ENCODE measurements at places on chromosomes 3 and 15.

DNA sequence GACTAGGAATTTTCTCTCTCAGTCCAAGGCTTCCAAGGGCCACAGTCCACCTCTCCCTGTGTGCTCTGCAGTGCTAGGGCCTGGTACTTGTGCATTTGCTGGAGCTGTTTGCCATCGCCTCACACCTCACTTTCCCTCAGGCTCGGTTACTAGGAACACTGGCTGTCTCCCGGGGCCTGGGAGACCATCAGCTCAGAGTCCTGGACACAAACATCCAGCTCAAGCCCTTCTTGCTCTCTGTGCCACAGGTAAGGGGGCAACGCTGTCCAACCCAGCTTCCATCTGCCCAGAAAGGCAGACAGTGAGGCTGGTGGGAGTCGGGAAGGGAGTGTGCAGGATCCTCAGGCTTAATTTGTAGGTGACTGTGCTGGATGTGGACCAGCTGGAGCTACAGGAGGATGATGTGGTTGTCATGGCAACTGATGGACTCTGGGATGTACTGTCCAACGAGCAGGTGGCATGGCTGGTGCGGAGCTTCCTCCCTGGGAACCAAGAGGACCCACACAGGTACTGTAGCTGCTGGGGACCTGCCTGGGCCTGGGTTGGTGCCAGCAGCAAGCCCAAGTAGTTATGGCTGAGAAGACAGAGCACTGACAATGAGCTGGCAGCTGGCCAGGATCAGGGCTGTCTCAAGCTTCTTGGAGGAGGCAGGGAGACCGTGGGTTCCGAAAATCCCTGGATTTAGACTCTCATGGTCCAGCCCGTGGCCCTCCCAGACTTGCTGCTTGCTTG is 3.4 kb downstream of the PPM1M start:
- DNase-seq: no peak

DNA sequence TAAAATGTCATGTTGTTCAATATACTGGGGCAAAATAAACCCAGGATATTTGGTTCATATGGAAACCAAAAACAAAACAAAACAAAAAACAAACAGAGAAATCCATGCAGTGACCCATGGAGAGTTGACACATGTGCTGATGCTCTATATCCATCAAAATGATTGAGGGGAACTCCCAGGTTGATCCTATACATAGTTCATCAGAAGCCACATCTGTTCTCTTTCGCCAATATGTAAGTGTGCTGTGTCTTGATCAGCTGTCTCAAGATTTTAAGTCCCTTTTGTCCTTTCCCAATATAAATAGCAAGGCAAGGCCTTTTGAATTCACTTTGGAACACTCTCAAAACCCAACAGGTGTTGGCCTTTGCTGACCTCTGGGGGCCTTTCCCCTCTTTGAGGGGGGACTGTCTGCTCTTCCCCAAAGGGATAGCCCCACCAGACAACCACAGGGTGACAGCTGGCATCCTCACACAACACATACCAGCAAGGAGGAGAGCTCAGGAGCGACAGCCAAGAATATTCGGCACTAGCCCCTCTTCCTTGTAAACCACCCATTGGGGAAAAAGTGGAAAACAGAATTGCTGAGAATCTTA is 209.4 kb upstream of the CD96 start:
- DNase-seq: no peak

GRCh38 chr3:7602297-7602696 is 741.4 kb downstream of the GRM7 start:
- DNase-seq: no peak

DNA sequence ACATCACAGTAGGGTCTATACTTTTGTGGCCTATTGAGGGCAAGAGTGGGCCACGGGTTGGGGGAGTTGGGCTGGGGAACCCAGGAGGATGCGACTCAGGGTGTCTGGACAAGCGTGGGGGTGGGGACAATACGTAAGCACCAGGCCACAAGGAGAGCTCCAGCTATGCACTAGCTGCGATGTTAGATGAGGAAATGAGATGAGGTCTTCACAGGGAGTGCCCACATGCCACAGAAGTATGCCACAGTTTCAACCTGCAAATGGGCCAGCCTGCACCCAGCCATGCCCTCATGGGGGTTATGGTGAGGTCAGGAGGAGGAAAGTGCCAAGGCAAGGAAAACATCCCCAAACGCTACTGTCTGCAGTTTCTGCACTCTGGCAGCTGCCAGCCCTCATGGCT is 30.5 kb downstream of the CACNA2D2 start:
- no peak for DNase-seq

GRCh38 chr3:104126864-104127553 is 1239.7 kb upstream of the ALCAM start:
- DNase-seq: no peak

- no peak for DNase-seq
These were observed 56.9 kb downstream of the LRCH3 start for GRCh38 chr3:197847866-197848401.

- DNase-seq: no peak
These were observed 10.3 kb downstream of the NAALADL2 start for GRCh38 chr3:174869448-174869847.

DNA sequence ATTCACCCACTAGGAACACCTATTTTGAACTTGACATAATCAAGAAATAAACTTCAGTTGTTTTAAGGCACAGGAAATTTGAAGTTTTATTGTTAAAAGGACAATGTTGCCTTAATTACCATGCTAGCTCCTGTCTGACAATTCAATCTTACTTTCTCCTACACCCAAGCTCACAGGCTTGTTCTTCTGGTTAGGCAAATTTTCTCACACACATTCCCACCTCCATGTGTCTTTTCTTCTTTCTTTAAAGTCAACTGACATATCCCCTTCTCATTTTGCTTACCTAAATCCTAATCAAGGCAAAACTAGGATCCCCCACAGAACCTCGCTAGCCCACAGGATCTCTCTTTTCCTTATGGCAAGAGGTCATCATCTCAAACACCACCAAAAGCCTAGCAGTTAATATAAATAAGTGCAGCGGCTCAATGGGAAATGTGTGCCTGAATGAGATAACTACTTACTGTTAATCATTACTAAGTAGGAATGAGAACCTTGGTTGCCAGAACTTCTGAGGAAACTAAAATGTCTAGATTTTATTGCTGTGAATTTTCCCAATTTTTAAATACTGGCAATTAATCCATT is 189.3 kb downstream of the PLCH1 start:
- DNase-seq: no peak

DNA sequence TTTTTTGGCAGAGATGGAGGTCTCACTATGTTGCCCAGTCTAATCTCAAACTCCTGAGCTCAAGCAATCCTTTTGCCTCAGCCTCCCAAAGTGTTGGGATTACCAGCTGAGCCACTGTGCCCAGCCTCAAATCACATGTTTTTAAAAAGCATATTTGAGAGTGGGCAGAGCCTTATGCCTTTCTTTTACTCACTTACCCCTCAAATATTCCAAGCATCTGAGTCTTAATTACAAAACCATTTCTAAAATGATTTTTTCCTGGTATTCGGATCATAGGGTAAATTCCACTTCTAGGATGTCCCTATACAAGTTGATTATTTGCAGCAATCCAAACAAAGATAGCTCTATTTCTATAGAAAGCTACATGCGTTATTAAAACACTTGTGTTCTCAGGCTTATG is 106.1 kb downstream of the RFTN1 start:
- DNase-seq: no peak

DNA sequence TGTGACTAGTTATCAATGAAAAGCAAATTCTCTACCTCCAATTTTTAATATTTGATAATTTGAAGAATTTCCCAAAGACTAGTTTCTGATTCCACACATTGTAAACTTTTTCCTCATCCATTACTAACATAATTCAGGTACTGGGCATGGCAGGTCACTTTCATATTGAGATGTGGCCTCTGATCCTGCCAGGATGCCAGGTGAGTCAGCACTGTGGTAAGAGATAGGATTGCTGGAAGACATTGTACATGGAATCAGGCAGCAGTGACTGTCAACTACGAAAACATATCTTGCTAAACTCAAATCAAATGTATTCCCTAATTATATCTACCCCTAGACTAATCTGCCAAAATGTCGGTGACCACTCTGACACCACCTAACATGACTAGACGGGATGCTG is 33.2 kb upstream of the POU1F1 start:
- no peak for DNase-seq

GRCh38 chr15:85704720-85705429 is 89.8 kb downstream of the KLHL25 start:
- DNase-seq: no peak

- no peak for DNase-seq
These were observed 62.3 kb downstream of the MCTP2 start for GRCh38 chr15:94293411-94294402.

DNA sequence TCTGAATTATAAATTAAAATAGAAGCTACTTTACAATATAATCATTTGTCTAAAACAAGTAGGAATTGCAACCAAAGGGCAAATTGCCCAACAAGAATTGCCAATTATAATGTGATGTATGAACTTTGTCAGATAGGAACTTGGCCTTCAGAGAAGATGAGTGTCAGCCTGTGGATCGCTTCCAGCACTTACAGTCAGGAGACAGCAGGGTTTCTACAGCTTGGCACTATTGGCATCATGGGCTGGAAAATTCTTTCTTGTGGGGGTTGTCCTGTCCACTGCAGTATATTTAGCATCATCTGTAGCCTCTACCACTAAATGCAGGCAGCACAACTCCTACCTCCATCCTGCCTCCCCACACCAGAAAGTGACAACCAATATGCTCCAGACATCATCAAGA is 48.1 kb upstream of the CRBN start:
- no peak for DNase-seq

DNA sequence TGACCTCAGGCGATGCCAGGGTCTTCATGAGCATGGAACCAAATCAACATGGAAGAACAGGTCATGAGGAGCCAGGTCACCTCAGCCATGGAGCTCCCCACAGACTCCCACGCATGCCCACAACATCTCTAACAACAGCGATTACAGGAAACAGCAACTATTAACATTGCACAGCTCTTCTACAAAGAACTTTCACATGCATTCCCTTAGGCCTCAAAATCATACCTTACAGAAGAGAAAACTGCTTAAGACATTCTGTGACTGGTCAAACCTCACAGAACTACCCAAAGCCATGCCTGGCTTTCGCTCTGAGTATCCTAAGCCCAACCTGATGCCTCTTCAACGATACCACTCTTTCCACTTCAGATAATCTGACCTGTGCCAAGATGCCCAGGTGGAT is 117.8 kb downstream of the OXNAD1 start:
- DNase-seq: no peak

DNA sequence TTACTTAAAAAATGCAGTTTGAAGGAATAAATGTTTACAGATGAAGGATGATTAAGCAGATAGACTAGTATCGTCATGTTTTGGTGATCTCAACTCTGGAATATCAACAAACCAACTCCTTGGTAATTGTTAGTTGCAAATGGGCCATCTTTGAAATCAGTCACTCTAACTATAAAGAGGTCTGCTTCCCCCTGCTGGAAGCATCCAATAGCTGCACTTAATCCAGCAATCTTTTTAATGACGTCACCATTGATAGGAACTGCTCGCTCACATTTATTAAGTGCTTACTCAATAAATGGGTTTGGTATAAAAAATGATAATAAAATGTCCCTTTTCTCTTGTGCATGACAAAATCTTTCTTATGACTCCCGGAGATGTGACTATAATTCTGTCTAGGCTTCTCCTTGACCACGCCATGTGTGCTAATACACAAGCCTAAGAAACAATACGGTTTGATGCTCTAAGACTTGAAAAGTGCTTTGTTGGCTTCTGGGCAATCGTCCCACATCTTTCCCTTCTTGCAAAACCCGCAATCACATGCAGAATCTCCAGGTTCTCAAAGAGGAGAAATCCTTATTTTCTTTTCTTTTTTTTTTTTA is 227.6 kb upstream of the POU1F1 start:
- DNase-seq: no peak

DNA sequence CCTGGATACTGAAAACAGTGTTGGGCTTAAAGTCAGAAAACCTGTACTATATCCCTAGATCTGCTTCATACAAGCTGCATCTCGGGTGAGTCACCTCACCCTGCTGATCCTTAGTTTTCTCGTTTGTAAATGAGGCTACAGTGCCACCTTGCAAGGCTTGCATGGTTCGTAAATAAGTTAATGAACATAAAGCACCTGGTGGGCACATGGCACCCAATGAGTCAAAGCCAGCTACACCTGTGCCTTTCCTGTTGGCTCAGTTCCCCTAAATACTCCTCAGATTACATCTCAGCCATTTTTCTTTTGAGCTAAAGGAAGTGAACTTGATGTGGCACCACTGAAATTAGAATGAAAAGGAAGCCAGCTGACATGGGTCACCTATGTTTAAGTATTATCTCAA is 26.5 kb downstream of the RTP1 start:
- no peak for DNase-seq

- no peak for DNase-seq
These were observed 145.1 kb downstream of the GHSR start for GRCh38 chr3:172303181-172303580.
